ENCODE measurements at places on chromosomes 5 and 9.

GRCh38 chr5:145943674-145944121 is 7.3 kb downstream of the SH3RF2 start:
- peak; percentile 12 for DNase-seq

GRCh38 chr5:59773294-59773693 is 120.2 kb downstream of the PDE4D start:
- no peak for DNase-seq

DNA sequence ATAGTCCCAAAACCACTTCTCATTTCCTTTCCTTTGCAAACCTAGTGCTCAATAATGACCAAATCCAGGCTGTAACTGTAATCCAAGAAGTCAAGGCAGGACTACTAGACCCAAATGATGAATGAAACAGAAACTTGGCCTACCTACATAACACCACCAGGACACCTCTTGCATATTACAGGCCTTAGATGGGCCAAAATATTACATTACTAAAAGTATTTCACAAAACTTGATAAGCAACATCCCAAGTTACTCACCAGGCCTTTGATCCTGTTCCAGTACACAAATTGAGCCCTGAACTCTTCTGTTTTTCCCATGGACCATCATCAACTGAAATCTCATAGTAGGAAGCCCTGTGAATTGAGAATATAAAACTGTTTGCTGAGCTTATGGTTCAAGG is 34.8 kb downstream of the NADK2 start:
- DNase-seq = no peak

- DNase-seq = no peak
Observed at GRCh38 chr9:4973902-4974301, 11.2 kb upstream of the JAK2 start.

DNA sequence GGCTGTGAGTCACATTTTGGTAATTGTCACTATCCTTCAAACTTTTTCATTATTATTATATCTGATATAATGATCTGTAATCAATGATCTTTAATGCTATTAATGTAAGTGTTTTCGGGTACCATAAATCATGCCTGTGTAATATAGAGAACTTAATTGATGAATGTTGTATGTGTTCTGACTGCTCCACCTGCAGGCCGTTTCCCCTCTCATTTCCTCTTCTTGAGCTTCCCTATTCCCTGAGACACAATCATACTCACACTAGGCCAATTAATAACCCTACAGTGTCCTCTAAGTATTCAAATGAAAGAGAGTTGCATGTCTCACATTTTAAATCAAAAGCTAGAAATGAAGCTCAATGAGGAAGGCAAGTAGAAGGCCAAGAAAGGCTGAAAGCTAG is 420.9 kb upstream of the SGCD start:
- DNase-seq = no peak

GRCh38 chr5:7705736-7706135 is 145.2 kb downstream of the CFAP90 start:
- DNase-seq = no peak

- peak; percentile 39 for DNase-seq
Observed at GRCh38 chr9:99820685-99821395, 845 bp upstream of the NR4A3 start.
